Suppressor macrophage treated with lipopolysaccharide for 1 hour (primary cell): ENCODE measurements at places on chromosomes 12 and 14.
A peak's percentile ranks its signal among the peaks of the same experiment; 100 is the strongest.

GRCh38 chr14:23551266-23552028 is at the start of gene ZFHX2:
TSS of gene ZFHX2 (minus strand) at chr14:23551765. CDS start at chr14:23535325, 16,440 bp downstream.
- peak; percentile 89 for DNase-seq

- DNase-seq = no peak
Measured at GRCh38 chr12:16030744-16031143, 119.6 kb downstream of the DERA start.

- peak; percentile 64 for DNase-seq
Measured at GRCh38 chr14:31411218-31411727, 9.1 kb downstream of the HEATR5A start.

GRCh38 chr12:69515394-69515930 is 45.3 kb downstream of the FRS2 start:
- DNase-seq = no peak

- DNase-seq = no peak
Measured at GRCh38 chr14:34642595-34642994, 12.6 kb upstream of the SNX6 start.

GRCh38 chr14:91333650-91334039 is 84.0 kb downstream of the CCDC88C start:
- DNase-seq = no peak

DNA sequence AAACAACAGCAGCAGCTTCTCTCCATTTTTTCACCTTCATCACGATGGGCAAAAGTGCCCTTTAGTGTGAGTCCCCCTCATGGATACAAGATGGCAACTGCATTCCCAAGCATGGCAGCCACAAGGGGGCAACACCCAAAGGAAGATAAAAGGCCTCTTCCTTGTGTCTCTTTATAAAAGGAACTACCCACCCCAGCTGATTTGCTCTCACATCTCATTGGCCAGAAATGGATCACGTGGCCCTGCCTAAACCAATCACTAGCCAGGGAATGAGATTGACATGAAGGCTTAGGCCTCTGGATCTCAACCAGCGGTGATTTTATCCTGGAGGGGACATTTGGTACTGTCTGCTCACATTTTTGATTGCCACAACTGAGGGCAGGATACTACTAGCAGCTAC is 21.9 kb upstream of the IFT81 start:
- DNase-seq = peak; percentile 78

DNA sequence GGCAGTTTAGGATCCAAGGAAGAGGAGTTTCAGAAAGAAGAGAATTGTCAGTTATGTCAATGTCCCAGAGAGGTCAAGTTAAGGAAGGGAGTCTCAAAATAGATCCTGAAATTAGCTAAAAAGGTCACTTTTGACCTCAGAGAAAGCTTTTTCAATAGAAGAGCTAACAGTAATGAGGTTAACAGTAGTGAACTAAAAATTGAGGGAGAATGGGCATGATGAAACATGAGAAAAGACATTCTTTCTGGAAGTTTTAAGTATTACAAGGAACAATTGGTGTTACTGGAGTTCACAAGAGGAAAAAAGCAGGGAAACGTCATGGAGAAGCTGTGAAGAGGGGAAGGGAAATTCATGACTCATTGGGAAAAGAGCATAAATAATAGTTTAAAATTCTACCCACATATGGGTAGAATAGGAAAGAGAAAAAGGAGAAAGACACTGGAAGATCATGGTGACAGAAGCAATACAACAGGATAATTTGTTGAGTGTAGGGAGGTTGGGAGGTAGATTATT is 381.2 kb upstream of the FAR2 start:
- no peak for DNase-seq

- DNase-seq = no peak
Measured at GRCh38 chr14:59904184-59904583, 15.8 kb upstream of the LRRC9 start.

DNA sequence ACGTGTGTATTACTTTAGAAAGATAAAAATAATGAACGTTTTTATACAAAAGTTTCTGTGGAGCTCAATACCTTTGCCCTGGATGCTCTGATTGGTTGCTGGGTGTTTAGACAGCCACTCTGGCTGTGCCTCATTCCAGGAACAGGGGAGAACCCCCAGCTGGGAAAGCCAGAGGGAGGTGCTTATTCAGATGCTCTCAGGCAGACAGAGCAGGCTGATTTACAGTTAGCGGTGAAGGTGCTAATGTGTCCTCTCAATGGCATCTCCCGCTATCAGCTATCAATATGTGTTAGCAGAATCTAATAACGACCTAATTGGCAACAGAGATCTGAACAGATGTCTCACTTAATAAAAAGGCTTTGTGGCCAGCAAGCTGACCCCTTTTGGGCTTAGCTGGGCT is 402.3 kb downstream of the NUAK1 start:
- DNase-seq = no peak

GRCh38 chr14:104478656-104479055 is 100.9 kb upstream of the C14orf180 start:
- DNase-seq = no peak

DNA sequence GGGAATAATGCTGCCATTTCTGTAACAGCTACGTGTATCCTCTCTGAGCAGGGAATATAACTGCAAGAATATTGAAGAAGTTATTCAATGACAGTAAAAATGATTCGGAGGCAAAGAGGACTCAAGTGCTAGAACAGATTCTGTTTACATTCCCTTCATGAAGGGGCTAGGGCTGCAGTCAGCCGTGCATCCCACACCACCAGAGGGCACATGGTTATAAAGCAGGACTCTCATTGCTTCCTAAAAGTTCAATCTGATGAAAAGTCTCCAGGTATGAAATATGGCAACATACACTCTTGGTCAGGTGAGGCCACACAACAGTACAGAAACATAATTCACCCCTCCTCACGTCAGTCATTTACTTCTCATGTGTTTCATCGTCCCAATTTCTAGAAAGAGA is 34.0 kb downstream of the TCHP start:
- DNase-seq = no peak

DNA sequence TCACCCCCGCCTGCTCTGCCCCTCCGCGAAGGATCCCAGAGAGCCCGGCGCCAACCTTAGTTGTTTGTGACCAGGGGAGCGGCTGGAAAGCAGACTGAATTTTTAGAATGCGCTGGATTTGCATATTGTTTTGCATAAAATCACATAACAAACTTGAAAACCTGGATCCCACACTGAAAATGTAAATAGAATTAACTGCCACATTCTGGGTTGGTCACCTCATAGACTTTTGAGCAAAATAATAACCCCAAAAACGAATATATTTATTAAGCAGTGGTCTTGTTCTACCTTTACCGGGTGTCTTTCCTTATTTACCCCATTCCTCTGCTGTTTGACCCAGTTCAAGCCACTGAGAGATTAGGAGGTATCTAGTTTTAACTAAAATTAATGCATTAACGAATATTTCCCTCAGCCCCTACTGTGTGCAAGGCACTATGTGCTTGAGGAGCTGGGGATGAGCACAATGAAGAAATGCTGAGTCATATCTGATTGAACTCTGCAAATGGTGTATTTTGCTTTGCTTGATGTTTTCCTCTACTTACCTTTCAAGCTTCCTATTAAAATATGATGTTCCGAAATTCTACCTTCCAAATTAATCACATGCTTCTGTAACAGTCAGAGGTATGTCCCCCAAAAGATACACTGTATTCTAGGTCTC is 438 bp upstream of the EGLN3 start:
- DNase-seq = no peak

- DNase-seq = no peak
Measured at GRCh38 chr14:105487986-105488777, 1.5 kb downstream of the CRIP1 start.

GRCh38 chr12:132108211-132108832 is 35.8 kb downstream of the DDX51 start:
- no peak for DNase-seq

DNA sequence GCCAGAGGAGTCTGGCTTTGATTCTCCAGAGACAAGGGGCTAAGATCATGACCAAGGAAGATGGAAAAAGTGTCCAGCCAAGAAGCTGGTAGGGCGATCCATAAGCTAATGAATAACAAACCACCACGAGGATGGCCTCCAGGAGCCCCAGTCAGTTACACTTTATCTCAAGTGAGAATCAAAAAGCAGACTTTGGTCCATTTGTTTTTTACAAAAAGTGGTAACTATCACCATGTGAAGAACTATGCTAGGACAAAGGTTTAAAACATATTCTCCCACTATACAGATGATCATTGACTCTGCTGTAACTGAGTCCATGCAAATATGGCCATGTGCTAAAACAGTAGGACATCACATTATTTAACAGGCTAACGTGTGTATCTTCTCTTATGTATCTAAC is 13.9 kb downstream of the SETD3 start:
- DNase-seq = no peak

GRCh38 chr12:7067096-7067495 is 6.6 kb downstream of the C1S start:
- DNase-seq = no peak

DNA sequence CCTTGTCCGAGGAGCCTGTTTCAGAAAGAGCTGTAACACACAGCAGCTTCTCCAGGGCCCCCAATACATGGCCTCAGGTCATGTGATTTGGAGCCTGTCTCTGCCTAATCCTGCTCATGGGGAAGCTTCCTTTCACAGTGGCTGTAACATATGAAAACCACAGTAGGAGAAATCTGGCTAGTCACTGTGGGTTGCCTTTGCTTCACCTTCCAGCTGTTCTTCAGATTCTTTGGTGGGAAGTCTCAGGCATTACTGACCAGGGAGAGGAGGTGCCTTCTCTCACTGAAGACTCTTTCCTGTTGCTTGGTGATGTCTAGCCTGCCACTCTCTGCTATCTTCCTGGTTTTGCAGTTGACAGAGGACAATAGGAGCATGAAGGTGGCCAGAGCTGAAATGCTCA is 350.6 kb downstream of the DPF3 start:
- DNase-seq = no peak

DNA sequence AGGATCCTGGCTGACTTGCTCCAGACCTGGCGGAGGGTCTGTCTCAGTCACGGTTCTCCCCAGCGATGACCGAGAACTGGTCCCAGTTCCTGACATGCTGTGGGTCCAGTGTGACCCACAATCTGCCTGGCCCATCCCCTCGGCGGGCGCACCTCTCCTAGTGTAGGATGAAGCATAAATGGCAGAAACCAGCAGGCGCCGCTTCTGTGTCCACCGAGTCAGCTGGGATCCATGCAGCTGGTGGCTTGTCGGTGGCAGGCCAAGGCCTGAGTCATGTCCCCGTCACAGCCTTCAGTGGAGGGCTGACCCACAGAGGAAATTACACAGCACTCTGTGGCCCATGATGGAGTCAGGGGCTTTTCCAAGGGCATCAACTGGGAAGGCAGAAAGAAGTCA is 38.5 kb downstream of the NFKBIA start:
- peak; percentile 98 for DNase-seq

GRCh38 chr14:60807247-60807646 is 72.7 kb downstream of the MNAT1 start:
- DNase-seq = no peak

- DNase-seq = no peak
Measured at GRCh38 chr12:92732716-92733115, 29.9 kb downstream of the PLEKHG7 start.

DNA sequence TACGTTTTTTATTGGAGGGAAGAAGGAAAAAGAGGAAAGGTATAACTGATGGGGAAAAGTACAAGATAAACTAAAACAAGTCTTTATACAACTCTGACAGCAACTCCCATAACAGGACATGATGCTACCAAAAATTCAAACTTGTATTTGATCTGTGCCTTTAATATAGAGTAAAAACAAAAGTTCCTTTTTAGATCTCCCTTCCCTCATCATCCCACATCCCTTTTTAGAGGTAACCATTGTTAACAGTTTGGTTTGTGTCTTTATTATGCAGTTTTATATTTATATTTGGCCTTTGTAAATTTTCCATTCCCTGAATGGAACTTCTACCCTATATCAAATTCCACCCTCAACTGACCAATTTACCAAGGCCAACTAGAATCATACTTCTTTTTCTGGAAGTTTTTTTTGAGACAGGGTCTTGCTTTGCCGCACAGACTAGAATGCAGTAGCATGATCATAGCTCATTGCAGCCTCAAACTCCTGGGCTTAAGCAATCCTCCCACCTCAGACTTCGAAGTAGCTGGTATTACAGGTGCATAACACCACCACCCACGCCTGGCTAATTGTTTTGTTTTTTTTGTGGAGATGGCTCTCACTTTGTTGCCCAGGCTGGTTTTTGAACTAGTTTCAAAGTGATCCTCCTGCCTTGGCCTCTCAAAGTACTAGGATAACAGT is 36.9 kb downstream of the RAB21 start:
- no peak for DNase-seq

DNA sequence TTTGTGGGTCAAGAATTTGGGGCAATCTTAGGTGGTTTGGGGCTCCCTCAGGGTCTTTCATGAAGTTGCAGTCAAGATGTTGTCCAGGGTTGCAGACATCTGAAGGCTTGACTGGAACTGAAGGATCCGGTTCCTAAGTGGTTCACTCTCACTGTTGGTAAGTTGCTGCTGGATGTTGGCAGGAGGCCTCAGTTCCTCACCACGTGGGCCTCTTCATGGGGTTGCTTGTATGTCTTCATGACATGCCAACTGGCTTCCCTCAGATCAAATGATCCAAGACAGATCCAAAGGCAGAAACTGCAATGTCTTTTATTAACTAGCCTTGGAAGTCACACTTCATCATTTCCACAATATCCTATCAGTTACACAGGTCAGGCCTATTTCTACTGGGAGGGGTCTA is 49.2 kb downstream of the ARF6 start:
- no peak for DNase-seq

DNA sequence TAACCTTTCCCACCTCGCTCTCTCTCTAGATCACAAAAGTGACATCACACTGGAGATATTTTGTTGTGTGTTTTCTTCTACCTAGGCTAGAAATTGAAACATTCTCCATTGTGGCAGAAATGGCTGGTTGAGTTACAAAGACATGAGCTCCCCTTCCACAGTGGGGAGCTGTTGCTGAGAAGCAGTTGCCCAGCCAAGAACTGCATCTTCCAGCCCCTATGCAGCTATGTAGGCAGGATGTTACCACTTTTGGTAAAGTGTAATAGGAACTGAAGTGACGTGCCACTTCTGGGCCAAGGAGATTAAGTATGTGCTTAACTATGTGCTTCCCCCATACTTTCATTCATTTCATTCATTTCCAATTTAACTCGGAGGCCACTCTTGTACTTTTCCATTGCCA is 138.7 kb upstream of the E2F7 start:
- DNase-seq = no peak

- peak; percentile 60 for DNase-seq
Measured at GRCh38 chr14:92978229-92979021, 55.5 kb downstream of the CHGA start.

DNA sequence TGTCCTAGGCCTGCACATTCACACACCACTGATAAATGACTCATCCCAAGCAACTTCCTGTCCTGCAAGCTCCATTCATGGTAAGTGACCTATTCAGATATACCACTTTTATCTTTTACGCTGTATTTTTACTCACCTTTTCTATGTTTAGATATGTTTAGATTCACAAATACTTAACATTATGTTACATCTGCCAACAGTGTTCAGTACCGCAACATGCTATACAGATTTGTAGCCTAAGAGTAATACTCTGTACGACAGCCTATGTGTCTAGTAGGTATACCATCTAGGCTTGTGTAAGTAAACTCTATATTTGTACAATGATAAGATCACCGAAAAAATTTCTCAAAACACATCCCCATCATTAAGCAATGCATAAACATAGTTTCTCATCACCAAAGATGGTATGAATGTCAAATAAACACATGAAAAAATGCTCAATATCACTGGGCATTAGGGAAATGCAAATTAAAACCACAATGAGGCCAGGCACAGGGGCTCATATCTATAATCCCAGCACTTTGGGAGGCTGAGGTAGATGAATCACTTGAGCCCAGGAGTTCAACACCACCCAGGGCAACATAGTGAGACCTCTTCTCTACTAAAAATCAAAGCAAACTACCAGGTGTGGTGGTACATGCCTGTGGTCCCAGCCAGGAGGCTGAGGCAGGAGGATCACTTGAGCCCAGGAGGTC is 20.7 kb downstream of the ATXN2 start:
- DNase-seq = peak; percentile 63

- no peak for DNase-seq
Measured at GRCh38 chr12:17470460-17470859, 619.5 kb downstream of the RERGL start.
